ENCODE measurements at places on chromosomes 2 and 18. TPM values are rescaled to one million over a fixed set of nuclear protein-coding genes. Genes with fewer than 3 reads are reported as not detected.

- DNase-seq = no peak
Measured at GRCh38 chr18:10973567-10974203, 175.7 kb downstream of the PIEZO2 start.

DNA sequence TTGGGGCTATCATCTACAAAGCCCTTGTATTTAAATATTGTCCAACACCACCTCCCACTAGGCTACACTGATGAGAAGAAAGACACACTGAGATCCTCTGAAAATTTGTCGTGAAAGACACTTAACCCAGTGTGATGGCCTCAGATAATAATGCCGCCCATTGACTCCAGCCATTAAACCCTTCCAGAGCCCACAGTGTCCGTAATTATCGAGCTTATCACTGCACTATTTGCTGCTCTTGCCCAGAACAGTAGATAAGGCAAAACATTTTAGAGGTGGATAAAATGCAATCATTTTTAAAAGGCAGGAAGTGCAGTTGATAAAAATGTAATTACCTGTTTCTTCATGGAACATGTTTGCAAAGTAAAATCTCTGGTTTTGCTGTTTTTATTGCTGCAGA is 121.3 kb upstream of the DDX18 start:
- DNase-seq = no peak

TLX2 gene
- total RNA-seq = not detected

GRCh38 chr18:36527051-36527450 is 229.5 kb downstream of the FHOD3 start:
- no peak for DNase-seq

DNA sequence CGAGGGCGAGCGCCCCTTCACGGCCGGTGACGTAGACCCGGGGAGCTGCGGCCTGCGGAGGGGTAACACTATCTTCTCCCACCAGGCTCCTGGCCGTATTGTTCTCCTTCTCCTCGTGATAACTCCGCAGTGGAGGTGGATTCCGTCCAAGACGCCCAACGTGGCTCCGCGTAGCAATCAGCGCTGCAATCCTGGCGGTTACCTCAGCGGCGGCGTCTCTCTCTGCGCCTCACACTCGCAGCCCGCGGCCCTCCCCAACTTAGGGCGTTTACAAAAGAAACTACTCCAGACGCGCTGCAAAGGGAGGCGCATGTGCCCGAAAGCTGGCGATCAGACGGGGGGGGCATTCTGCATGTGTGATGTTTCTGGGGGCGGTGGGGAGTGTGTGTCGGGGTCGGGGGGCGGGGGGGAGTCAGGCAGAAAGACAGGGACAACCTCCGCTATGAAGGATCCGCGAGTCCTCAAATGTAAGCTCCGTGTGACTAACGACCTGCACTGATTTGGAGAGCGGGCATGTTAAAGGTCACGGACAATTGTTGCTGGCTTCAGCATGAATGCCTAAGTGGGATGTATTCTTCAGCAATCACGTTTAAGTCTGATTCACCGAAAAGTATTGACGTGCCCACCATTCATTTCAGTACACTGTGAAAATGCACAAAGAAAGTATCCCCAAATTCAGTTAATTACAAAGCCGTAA is 1.3 kb upstream of the ZNF516 start:
- DNase-seq = no peak

DNA sequence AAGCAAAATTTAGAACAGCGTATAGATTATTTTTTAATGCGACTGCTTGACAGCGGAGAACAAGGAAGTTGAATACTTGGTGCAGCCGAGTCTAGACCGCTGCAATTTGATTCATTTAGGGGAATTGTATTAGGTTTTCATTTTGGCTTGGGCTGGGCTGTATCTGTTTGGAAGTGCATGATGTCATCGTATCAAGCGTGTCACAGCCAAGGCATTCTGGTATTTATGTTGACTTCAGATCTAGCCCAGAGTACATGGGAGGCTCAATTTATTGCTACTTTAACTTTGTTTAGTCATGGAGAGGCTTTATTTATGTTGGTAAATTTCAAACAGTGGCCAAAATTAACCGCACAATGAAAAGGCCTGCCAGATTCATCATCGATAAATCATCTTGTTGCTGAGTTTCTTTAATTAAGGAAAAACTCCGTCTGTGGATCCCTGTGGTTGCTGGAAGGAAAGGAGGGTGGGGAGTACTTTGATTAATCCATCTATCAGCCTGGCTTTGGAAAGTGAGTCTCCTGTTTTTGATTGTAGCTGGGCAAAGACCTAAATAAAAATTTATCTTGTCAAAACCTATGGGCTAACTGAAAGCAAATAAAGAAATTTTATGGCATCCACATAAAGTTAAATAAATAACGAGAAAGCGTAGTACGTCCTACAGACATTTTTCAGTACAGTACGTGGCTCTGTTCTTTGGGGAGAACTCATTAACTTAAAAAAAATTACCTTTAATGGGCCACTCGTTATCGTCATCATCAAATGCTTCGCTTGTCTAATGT is 230.4 kb upstream of the SPRED2 start:
- DNase-seq = no peak

ARHGEF4 gene
- 26.6 TPM for total RNA-seq

FLACC1 gene
- total RNA-seq = 0.74 TPM

SKOR2 gene
- total RNA-seq = not detected

NAB1 gene
- 43.8 TPM for total RNA-seq

DNA sequence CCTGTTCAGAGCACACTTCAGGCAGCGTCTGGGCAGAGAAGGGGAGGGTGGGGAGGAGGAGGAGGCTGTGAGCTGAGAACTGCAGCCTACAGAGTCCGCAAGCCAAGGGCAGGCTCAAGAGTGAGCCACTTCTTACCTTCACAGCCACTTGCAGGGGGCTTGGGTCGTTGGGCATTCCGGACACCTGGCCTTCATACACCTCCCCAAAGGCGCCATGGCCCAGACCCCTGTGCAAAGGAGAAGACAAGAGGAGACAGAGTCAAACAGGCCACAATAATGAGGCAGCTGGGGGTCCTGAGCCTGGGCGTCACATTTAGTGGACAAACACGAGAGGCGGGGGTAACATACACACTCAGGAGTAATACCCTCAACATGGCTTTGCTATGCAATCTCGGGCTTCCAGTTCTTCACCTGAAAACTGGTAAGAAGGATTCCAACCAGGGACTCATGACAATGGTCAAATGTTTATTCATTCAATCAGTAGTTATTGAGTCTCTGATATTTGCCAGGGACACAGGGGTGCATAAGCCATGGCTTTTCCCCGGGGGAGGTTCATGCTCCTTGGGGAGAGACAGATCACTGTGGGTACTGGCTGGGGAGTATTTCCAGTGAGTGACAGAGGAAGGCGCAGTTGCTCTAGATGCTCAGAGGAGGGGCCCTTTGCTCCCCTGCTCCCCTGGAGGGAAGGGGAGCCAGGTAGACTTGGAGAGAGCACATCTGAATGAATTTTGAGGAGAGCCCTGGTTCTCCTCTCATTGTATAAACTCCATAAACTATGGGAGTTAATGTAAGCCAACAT is 107.4 kb downstream of the CLIP4 start:
- no peak for DNase-seq

GRCh38 chr2:159157361-159158209 is 128.9 kb downstream of the WDSUB1 start:
- DNase-seq = no peak

- no peak for DNase-seq
Measured at GRCh38 chr18:46423226-46423805, 233.7 kb downstream of the LOXHD1 start.

LCT gene
- 0.12 TPM for total RNA-seq

LIMS3 gene
- 1.1 TPM for total RNA-seq

- no peak for DNase-seq
Measured at GRCh38 chr2:64880193-64880951, 108.8 kb upstream of the SLC1A4 start.

GRCh38 chr2:195818526-195818925 is 161.5 kb downstream of the SLC39A10 start:
- DNase-seq = no peak

GAL3ST2 gene
- total RNA-seq = 0.44 TPM

DNA sequence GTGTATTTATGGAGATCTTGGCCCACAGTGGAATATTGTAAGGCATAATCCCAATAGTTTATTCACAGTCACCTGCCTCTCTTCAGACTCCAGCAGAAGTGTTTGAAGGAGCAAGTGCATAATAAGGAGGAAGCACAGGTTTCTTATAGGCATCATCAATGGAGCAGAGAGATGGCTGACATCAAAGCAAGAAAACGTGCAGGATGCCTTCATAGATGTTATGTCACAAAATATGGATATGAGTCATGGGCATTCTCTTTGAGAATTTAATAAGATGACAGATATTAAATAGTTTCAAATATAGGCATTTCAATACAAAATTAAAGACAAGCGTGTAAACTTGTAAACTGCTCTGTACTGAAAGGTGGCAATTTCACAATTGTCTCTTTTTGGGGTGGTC is 4.0 kb upstream of the RND3 start:
- no peak for DNase-seq

SPRED2 gene
- total RNA-seq = 62.6 TPM
